ENCODE measurements at places on chromosomes 6 and 20. TPM values are rescaled to one million over a fixed set of nuclear protein-coding genes. Genes with fewer than 3 reads are reported as not detected.

GRCh38 chr6:99364026-99364425 is 14.6 kb upstream of the FAXC start:
- no peak for DNase-seq

DNA sequence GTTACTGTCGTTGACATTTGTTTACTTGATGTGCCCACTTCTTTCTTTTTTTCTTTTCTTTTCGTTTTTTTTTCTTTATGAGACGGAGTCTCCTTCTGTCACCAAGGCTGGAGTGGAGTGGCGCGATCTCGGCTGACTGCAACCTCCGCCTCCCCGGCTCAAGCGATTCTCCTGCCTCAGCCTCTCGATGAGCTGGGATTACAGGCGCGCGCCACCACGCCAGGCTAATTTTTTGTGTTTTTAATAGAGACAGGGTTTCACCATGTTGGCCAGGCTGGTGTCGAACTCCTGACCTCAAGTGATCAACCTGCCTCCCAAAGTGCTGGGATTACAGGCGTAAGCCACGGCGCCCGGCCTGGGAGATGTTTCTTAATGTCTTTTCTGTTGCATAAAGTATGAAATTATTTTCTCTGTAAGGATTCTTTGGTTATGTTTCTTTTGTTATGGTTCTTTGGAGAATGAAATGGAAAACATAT is 33.3 kb upstream of the PRSS16 start:
- no peak for DNase-seq

GRCh38 chr6:89858041-89858440 is 28.4 kb downstream of the CASP8AP2 start:
- no peak for DNase-seq

- DNase-seq: no peak
Observed at GRCh38 chr6:56905378-56905777, 49.5 kb upstream of the BEND6 start.

DNA sequence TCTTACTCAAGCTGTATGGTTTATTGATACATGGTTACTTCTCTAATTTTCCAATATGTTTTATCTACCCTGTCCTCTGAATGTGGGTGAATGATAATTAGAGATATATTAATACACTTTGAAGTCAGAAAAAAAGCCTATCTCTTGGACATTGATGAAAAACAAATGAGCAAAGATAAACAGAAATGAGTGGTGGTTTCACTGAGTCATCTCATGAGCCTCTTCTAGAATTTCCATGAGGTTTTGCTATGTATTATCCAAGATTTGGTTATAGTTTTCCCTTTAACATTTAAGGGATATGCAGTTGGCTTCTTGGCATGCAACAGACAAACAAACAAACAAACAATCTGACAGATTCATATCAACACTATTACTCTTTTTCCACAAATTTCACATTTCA is 586.8 kb downstream of the RFPL4B start:
- DNase-seq: no peak

DNA sequence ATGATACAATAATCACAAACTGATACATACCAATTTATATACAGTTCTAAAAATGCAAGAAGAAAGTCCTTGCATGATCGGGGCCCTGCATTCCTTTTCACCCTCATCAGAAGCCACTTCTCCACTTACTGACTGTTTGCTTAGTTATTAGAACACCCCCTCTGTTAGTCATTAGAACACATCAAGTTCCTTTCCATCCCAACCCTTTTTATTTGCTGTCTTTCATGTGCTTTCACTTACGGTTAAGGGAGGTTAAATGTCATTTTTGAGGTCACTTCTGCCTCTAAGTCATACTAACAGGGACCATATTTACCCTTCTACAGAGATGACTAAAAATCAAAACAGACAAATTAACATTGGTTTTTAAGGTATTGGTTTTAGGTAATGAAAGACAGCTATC is 149.1 kb downstream of the LMBRD1 start:
- DNase-seq: no peak

DNA sequence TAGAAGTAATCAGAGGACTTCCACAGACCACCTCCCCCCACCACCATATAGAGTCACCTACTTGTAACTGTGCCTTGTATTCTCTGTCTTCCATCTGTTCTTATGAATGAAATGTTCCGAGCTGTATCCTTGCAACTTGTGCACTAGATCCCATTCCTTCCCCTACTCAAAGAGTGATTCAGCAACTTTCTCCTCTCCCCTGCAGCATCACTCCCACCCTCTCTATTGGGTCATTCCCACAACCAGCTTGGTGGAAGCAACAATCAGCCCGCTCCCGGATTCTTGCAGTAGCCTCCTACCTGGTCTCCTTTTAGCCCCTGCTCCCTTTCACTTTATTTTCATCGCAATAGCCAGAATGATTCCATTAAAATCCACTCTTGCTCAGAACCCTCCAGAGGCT is 34.9 kb upstream of the REV3L start:
- DNase-seq: no peak

GRCh38 chr6:30508890-30509736 is 19.8 kb downstream of the HLA-E start:
- DNase-seq: peak; percentile 28

DNA sequence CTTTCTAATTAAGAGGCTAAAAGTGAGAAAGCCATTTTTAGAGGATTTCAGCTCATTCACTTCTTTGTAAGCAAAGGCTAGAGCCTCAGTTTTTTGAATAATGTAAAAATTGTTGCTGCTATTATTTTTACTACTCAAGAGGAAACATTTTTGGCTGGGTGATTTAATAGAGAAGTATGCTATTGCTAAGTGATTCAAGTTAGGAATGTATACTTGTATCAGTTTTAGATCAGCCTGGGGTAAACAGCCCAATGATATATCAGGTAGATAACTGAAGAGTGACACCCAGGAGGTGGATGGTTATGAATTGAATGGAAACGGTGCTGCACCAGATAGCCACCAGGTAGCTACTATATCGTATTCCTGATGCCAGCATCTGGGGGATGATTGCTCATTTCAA is 9.2 kb downstream of the QKI start:
- no peak for DNase-seq

- no peak for DNase-seq
Observed at GRCh38 chr6:128471907-128472306, 48.5 kb downstream of the PTPRK start.

DNA sequence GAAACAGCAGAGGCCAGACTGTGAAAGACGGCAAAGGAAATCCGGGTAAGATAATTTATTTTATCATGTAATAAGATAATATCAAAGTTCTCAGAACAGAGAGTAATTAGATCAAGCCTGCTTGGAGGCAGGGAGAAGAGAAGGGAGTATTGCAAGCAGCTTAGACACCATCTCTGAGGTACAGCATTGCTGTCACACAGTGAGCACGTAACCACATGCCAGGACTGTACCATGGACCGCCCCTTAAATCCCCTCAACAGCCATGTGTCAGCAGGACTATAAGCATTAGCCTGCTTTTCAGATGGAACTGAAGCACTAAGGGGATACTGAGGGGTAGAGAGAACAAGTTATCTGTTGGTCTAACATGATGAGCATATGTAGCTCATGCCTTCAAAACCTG is 141.5 kb downstream of the C6orf118 start:
- no peak for DNase-seq

DNA sequence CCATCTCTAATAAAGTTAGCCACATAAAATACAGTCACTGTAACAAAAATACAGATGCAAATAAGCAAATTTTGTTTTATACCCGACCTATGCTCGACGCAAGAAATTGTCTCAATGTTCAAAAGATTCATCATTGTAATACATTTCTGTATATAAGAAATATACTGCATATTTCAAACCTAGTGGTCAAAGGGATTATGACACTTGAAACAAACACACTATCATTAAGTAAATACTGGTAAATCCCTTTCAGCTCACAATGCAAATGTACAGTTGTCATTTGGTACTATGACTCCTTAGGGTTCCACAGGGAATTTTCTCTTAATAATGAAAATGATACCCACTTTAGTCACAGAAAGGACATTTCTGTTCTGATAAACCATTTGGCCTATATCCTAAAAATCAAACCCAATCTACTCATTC is 2.2 kb downstream of the HIVEP2 start:
- peak; percentile 63 for DNase-seq

- no peak for DNase-seq
Observed at GRCh38 chr6:90421666-90422065, 125.0 kb upstream of the BACH2 start.

DNA sequence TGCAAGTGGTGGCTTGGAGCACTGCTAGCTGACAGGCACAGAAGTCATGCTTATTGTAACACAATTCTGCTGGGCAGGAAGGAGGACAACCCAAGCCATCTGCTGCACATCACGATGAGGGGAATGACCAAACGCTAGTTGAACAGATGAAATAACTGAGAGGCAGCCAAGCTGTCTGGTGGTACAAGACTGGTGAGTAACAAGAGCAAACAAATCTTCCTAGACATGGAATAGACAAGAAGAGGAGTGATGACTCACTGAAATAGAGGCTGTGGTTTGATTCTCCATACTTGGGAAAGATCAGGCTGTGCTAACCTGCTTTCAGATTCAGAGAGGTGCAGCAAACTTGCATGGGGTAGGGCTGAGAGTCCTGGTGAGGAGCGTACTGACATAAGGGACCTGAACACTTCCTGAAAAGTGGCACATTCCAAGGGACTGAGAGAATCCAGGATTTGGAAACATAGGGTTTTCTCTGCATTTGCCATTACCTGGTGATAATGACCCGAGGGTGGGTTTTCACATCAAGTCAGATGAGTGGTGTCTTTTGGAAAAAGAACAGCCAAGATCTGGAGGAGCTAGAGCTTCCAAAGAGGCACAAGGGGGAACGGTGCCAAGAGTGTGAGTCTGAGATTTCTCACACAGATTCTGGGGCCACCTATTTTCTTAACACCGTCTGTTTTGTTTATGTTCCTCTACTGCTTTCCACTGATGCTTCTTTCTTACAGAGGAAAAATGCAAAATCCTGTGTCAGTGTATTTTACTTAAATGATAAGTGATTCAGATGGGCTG is 60.0 kb downstream of the PRL start:
- DNase-seq: no peak

OR14J1 gene
- not detected for total RNA-seq

CLPSL1 gene
- total RNA-seq: not detected

TRIM10 gene
- total RNA-seq: not detected

SYCP2L gene
- total RNA-seq: not detected

OTOR gene
- not detected for total RNA-seq

NUS1 gene
- 34.3 TPM for total RNA-seq

MUC21 gene
- total RNA-seq: not detected
